CD4-positive, CD25-positive, alpha-beta regulatory T cell (primary cell): ENCODE measurements at places on chromosomes 5 and 9. TPM values are rescaled to one million over a fixed set of nuclear protein-coding genes. Genes with fewer than 3 reads are reported as not detected.

DNA sequence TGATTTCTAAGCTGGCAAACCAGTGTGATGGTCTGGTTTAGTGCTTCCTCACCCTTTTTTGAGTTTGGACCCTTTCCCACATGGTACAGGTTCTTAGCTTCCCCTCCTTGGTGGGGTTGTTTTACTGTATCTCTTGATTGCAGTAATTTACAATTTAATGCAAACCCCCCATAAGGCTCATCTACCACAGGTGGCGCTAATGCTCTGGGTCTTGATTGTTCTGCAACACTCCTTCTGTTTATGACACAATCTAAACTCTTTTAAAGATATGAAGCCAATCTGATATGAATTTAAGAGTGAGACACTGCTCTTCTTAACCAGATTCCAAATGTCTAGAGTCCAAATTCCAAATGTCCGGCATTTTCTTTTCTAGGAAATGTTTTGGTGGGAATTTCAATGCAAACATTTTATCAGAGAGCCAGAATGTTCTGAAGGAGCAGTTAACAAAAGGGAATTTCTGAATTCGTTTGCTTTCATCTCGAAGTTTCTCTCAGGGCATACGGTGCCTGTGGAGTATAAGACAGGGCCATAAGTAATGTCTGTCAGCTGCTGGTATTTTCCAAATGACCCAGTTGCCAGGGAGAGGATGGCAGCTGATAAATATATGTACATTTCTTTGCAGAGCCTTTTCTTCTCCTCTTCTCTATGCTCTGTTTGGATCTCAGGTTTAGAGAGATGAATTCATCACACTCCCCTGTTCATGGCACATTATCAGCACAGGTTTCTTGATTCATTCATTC, 246.8 kb downstream of the ARHGAP26 start:
- no peaks in the 10 kb centered on the region for H3K4me1 ChIP-seq
- H3K4me3 ChIP-seq = no peak overlapping the region
- H3K36me3 ChIP-seq = no peaks in the 10 kb centered on the region
- no peak overlapping the region for H3K27ac ChIP-seq
- no peaks in the 10 kb centered on the region for H3K27me3 ChIP-seq

GRCh38 chr5:115838885-115839518, 2.4 kb downstream of the ATG12 start:
- H3K27ac ChIP-seq = peak overlapping the region; percentile 93
- DNase-seq = peak; percentile 77
- H3K4me3 ChIP-seq = peak overlapping the region; percentile 66

DNA sequence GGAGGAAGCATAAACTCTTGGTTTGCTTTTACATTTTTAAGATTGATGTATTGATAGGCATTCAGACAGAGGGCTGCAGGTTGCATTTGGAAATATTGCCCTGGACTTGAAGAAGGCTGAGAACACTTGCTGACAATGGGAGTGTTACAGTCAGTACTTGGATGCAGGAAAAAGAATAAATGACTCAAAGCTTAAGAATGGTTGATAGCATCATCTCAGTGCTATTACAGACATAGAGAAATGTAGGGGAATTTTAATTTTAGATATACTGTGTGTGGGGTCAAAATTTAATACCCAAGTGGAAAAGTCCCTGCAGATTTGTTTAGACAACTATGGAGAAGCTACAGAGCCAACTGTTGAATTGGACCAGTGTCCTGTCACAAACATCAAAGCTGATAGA, 101.1 kb downstream of the ISL1 start:
- H3K4me1 ChIP-seq = no peaks in the 10 kb centered on the region
- no peak overlapping the region for H3K4me3 ChIP-seq
- no peak for DNase-seq
- H3K27ac ChIP-seq = no peak overlapping the region
- H3K27me3 ChIP-seq = no peaks in the 10 kb centered on the region
- H3K36me3 ChIP-seq = no peaks in the 10 kb centered on the region

GRCh38 chr5:139669662-139670368, 21.7 kb downstream of the CXXC5 start:
- peak; percentile 21 for DNase-seq
- peaks cover 43% of the 10 kb centered on the region for H3K4me1 ChIP-seq
- H3K36me3 ChIP-seq = no peaks in the 10 kb centered on the region
- H3K27me3 ChIP-seq = no peaks in the 10 kb centered on the region
- peak overlapping the region; percentile 57 for H3K4me3 ChIP-seq

- H3K4me1 ChIP-seq = no peaks in the 10 kb centered on the region
- no peak overlapping the region for H3K4me3 ChIP-seq
- H3K27ac ChIP-seq = no peak overlapping the region
- H3K36me3 ChIP-seq = no peaks in the 10 kb centered on the region
These were observed 584.1 kb downstream of the CCDC171 start for GRCh38 chr9:16136961-16137360.

Gene PTBP3
- polyA plus RNA-seq = 52.3 TPM

Gene BICD2
- polyA plus RNA-seq = 9.3 TPM

Gene C8G
- 0.96 TPM for polyA plus RNA-seq

Gene DOCK8
- polyA plus RNA-seq = 59.2 TPM

Gene BNC2
- not detected for polyA plus RNA-seq

GRCh38 chr5:68739752-68740151, 354.1 kb upstream of the SLC30A5 start:
- H3K27ac ChIP-seq = no peak overlapping the region
- no peak overlapping the region for H3K4me3 ChIP-seq
- H3K36me3 ChIP-seq = no peaks in the 10 kb centered on the region
- no peak for DNase-seq
- H3K27me3 ChIP-seq = no peaks in the 10 kb centered on the region
